ENCODE measurements at places on chromosomes 1 and 21. TPM values are rescaled to one million over a fixed set of nuclear protein-coding genes. Genes with fewer than 3 reads are reported as not detected.

Gene PATJ
- 13.9 TPM for total RNA-seq

Gene KMO
- total RNA-seq, result not detected

Gene SPATA45
- 0.51 TPM for total RNA-seq

Gene KNCN
- total RNA-seq, result not detected

Gene CYYR1
- total RNA-seq, result not detected

Gene RIPPLY3
- total RNA-seq, result 0.27 TPM

Gene IGSF9
- 0.05 TPM for total RNA-seq

Gene XCL1
- total RNA-seq, result 1.2 TPM

Gene LINGO4
- 0.39 TPM for total RNA-seq

Gene TRNP1
- 0.19 TPM for total RNA-seq

Gene HRNR
- not detected for total RNA-seq

Gene C1orf94
- not detected for total RNA-seq

Gene TSPAN1
- total RNA-seq, result 0.83 TPM

Gene PLA2G2A
- total RNA-seq, result not detected

Gene KCNK2
- not detected for total RNA-seq

Gene SERTAD4
- not detected for total RNA-seq

Gene KCNH1
- not detected for total RNA-seq

Gene C1orf116
- not detected for total RNA-seq

Gene SLC30A7
- total RNA-seq, result 40.0 TPM

Gene KPRP
- total RNA-seq, result not detected

Gene ABCG1
- 24.6 TPM for total RNA-seq

Gene ADAMTS4
- 2.3 TPM for total RNA-seq

Gene CNIH3
- 1.00 TPM for total RNA-seq

Gene ARHGEF16
- total RNA-seq, result 0.24 TPM

Gene RHOU
- 0.57 TPM for total RNA-seq

Gene SLC66A1
- 7.9 TPM for total RNA-seq

Gene FAM167B
- total RNA-seq, result 0.68 TPM

Gene OR13G1
- total RNA-seq, result not detected

Gene NBPF3
- 6.2 TPM for total RNA-seq

Gene PRR9
- not detected for total RNA-seq

Gene FAM3B
- total RNA-seq, result not detected

Gene CDC14A
- total RNA-seq, result 18.9 TPM

Gene FCGR3A
- total RNA-seq, result not detected

Gene GRHL3
- total RNA-seq, result not detected

Gene FYB2
- not detected for total RNA-seq

Gene COL16A1
- 0.12 TPM for total RNA-seq

Gene AMY2B
- 3.9 TPM for total RNA-seq

Gene THEM5
- total RNA-seq, result not detected

Gene ADAMTSL4
- total RNA-seq, result 1.1 TPM

Gene KRTAP12-2
- total RNA-seq, result not detected

Gene S100A8
- not detected for total RNA-seq
